AG08396 (cell line): ENCODE measurements at places on chromosomes 6 and 20.

DNA sequence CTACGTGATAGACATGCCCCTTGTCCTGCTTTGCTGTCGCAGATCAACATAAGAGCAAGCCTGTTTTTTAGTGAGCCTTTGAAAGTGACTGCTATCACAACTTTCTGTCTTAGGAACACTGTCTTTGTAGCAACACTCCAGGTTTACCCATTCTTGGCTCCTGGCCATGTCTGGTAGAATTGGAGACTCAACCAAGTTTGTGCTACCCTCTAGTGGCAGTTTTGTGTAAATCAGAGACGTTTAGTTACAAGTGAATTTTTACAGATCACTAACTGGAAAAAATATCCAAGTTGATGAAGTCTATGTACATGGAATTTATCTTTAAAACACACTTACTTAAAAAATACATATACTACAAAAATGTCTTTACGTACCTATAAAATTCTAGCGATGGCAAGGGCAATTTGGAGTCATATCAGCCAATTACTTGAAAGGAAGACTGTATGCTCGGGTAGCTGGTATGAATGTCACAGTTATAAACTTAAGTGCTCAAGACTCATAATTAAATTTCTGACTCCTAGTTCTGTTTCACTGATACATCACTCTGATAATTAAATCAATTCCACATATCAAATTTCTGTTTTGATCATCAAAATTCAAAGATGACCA lies 101.4 kb downstream of the ADGB start:
- peak; percentile 64 for DNase-seq

DNA sequence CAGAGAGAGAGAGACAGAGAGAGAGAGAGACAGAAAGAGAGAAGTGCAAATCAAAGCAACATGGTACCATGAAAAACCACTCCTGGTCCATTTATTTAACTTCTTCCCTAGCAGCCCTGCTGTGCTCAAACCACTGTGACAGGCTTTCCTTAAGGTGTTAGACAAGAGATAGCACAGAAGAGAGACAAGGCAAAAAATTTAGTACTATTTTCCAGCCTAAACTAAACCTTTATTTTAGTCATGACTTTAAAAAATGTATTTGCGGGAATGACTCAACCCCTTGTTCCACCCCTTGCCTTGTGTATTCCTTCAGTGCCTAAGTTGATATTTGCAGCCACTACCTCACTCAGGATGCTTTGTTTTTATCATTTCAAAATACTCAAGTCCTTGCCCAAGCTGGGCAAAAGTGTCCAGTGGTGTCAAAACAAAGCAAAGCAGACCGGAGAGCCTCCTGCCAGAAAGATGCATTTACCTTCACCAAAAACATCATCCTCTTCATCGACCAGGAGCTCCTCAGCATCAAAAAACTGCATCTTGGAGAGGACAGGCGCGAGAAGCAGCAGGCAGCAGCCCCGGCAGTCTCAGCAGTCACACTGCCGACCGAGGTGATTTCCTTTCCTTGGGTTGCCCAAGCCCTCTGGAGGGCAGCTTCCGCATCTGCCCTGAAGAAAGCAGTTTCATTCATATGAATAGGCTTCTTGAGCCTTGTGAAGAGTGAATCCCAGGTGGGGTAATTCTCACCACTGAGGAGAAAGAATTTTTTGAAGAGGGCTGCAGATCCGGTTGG lies at the start of gene RIPOR2:
Gene RIPOR2, minus strand, starts transcription at position 595 of the 787 bp plus-strand sequence. Its CDS starts 62 bp downstream, at position 533.
- no peak for DNase-seq

GRCh38 chr6:163946437-163946836 lies 531.9 kb downstream of the QKI start:
- DNase-seq, result no peak

GRCh38 chr6:57262488-57262887 lies 40.4 kb upstream of the RAB23 start:
- DNase-seq, result peak; percentile 20

DNA sequence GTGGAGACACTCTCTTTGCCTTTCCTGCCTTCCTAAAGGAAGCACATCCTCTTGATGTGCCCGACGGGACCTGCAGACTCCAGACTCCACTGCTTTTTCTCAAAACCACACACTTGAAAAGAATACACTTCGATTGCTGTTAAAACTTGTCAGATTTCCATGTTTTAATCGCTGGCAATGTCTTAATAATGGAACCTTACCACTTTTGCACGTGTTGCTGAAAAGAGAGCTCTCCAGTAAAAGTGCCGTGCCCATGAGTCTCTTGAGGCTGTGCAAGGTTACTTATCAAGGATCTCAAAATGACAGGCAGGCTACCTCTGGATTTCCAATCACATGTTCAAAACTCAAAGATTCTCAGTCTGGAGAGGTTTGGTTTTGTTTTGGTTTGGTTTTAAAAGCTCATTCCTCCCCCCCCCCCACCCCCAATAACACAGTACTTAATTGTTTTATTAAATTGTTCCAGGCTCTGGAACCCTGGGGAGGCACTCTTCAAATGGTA lies 12.0 kb upstream of the TFAP2A start:
- no peak for DNase-seq

DNA sequence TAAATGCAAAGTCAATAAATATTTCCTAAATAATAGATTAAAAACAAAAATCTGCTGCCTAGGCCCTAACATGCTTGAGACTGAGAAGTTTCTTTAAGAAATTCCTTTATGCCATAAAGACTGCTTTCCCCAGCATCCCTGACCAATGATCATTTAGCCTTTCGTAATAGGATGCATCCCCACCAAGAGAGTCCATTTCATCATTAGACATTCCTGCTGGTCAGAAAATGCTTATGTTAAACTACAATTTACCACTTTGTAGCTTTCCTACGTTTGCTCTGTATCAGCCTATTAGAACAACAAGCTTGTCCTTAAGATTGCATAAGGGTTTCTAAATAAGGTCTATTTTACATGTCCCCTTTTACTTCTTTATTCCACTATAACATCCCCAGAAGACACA lies 59.8 kb upstream of the HSF2 start:
- no peak for DNase-seq

- DNase-seq, result peak; percentile 63
Measured at GRCh38 chr6:5084781-5085647, at the start of gene PPP1R3G. PPP1R3G (plus strand) TSS chr6:5085341; CDS start chr6:5085486, 145 bp downstream.

DNA sequence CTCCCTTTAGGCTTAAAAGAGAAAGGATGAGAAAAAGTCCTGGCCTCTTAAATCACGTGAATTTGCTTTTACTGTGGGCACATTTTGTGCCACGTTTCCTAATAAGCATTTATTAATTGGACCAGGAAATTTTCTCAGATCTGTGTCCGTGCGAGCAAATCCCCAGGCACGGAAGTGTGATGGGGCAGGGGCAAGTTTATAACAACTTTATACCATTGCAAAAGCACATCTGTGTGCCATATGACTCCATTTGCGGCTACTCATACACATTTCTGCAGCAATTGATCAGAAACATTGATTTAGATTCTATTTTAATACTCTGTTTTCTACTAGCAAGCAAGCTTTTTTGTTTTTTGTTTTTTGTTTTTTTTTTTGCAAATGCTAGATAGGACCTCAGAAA lies 373.2 kb downstream of the TAF4 start:
- DNase-seq, result no peak

DNA sequence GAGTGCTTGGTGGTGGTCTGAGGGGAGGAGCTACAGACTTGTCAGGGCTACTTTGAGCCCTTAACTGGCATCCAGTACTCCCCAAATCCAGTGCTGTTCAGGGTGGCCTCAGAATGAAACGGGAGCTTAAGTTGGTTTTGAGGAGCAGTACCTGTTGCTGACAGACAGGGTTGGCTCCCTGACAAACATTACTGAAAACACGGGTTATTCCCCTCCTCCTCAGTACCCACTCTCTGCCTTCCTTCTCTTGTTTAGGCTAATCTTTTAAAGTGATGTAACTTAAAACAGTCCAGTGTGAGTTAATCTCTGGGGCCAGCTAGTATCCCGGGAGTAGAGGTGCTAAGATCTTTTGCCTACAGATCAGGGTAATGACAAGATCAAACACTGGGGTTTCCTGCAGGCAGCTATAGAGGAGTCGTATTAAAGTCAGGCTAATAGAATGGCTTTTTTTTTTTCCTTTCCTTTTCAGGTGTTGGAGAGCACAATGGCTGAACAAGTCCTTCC lies 3.7 kb downstream of the TNFAIP3 start:
- no peak for DNase-seq

DNA sequence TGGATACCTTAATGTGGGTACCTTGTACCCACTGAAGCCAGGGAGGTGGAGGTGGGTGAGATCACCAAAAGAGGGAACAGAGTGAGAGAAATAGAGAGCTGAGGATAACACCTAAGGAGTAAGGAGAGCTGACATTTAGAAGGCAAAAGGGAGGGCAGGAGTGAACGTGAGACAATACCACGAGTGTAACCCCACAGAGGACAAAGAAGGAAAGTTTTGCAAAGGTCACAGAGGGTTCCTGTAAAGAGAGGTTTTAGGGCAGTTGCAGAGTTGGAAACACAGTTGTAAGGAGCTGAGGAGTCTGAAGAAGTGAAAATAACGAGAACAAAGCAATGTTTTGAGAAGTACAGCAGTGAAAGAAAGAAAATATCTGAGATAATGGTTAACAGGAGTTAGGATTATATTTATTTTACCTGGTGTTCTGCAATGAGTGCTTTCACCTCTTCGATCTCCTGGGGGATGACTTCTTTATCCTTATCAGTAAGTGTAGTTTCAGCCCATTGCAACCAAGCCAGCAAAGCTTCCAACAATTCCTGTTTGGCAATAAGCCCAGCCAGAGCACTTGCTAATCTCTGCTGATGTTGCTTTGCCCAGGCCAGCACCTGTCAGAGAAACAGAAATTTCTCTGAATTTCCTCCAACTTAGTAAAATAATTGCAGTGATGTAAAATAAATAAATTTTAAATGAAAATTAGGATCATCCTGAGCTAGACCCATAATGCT lies 166.8 kb downstream of the DST start:
- DNase-seq, result no peak

GRCh38 chr6:797479-798077 lies 104.6 kb upstream of the EXOC2 start:
- peak; percentile 43 for DNase-seq

GRCh38 chr20:36234771-36235320 lies 1.4 kb upstream of the AAR2 start:
- no peak for DNase-seq

DNA sequence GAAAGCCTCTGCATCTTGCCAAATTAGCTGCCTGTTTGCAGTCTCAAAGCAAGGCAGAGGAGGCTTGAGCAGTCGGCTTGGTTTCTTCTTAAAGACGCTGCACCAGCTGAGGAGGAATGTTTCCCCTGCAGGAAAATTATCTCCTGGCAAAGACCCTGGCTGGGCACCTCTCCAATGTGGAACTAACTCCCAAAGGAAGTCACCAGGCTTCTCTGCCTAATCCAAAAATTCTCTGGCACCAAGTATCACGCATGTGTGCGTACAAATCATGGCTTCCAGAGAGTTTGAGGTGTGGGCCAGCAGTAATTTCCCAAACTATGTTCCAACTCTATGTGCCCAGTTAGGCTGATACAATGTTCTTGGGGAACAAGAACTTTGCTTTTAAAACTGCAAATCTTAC lies 176.2 kb downstream of the KIF16B start:
- no peak for DNase-seq

GRCh38 chr6:136964398-136964797 lies 42.3 kb downstream of the SLC35D3 start:
- DNase-seq, result no peak

DNA sequence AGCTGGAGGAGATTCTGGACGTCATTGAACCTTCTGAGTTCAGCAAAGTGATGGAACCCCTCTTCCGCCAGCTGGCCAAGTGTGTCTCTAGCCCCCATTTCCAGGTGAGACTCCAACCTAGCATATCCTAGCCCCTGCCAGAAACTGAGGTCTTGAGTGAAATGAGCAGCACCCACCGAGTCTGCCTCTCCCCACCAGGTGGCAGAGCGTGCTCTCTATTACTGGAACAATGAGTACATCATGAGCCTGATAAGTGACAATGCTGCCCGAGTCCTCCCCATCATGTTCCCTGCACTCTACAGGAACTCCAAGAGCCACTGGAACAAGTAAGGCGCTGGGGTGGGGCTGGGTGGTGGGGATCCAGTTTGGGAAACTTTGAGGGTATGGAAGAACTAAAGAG lies 4.6 kb downstream of the MEA1 start:
- DNase-seq, result peak; percentile 56

DNA sequence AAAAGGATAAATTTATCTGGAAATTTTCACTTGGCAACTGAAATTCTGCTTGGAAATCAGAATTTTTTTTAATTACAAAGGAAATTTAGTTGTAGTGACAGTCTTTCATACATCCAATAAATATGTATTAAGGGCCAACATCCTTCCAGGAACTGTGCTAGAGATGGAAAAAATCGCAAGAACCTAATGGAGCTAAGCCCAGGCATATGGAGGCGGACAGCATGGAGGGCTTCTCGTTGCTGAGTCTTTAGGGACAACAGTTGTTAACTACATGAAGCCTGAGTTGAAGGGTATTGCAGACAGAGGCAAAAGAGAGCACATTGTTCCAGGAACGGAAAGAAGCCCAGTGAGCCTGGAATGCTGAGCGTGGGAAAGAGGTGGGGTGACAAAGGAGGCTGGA lies 208.9 kb downstream of the IBTK start:
- no peak for DNase-seq

DNA sequence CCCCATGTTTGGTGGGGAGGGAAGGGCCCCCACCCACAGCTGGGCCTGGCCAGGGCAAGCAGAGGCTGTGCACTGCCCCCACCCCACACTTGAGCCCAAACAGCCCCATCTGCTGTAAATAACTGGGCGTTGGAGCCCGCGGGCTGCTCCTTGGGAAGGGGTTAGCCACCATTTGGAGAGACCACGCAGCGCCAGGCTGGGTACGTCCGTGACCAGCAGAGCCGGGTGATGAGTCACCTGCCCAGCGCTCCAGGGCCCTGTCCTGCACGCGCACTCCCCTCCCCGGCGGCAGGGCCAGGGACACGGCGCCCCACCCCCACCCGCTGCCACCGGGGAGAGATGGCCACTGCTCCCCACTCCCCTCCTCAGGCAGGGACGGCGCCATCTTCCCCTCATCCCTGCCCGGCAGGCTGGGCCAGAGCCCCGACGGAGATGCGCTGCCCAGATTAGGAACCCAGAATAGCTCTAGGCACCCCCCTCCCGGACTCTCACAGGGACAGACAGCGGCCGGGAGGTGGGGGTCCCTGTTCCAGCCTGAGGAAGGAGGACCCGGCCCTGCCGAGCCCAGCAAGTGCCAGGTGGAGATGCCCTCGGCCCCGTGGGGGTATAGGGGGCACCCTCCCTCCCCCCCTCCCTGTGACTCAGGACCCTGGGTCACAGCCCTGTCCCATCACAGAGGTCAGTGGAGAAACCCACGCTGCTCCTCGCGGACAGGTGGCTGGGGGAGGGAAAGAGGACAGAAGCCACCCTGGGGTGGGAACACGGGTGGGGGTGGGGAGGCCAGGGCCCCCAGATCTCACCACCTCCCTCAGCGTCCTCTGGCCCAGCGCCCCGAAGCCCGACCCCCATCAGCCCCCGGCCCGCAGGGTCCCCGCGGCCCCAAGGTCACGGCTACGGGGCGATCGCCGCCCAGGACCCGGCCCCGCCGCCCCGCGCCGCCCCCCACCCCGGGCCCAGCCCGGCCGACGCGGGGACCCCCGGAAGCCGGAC lies 642 bp downstream of the EEF1A2 start:
- peak; percentile 66 for DNase-seq
